Hematopoietic multipotent progenitor cell treated with erythropoietin and hydrocortisone succinate and interleukin-3 and kit ligand, for 15 days (in vitro differentiated cells): ENCODE measurements at places on chromosomes 11 and 22.

GRCh38 chr11:128528294-128528693, 59.1 kb downstream of the ETS1 start:
- no peak for DNase-seq

DNA sequence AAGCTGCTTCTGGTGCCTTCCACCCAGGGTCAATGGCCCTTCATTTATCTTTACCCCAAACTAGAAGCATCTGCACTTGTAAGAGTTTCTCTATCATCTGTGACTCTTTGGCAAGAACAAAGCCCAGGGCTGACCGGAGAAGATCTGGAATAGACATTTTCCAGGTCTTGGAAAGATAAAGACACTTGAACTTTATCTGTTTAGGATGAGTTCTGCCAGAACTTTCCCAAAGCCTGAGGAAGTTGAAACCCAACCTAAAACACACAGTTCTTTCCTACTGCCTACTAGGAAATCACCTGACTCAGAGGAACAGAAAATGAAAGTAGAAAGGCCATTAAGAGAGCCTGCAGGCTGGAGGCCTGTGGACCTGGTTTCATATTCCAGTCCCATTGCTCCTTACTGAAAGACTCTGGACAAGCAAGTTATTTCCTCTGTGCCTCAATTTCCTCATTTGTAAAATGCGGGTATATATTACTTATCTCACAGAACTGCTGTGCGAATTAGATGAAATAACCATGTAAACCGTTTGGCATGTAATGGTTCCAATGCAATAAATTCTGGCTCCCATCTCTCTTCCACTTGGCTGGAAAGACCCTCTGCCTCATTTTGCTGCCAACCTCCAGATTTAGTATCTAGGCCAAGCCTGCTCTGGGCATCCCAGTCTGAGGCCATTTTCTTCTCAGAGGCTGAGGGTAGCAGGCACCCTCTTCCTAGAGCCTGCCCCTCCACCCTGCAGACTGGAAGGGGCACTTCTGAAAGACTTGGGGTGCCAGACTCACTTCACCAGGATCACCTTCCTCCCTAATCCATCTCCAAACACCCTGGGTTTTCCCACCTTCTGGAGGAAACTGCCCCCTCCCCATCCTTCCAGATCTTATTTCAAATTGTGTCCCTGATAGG, 1.2 kb downstream of the UBE2L6 start:
- peak; percentile 71 for DNase-seq

DNA sequence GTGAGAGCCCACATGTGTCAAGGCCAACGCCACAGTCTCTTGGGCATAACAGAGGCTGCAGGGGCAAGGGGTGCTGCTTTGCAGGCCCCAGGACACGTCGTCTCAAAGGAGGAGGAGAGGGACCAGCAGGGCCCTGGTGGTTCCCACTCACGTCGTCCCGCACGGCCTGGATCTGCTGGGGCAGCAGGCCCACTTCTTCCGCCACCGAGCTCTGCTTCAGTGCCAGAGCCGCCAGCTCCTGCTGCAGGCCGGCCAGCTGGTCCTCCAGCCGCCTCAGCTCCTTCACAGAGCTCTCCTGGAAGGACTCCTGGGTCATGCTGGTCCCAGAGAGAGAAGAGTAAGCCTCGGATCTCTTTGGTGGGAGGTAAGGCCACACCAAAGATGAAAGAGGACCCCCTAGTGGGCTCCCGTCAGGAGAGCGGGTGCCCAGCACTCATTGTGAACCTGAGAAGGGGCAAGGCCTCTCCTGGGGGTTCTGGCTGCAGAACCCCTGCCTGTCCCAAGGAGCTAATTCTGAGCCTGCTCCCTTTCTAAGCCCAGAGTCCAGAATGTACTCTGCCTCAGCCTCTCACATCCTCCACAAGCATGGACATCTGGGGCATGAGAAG, 15.6 kb downstream of the SUN2 start:
- no peak for DNase-seq

DNA sequence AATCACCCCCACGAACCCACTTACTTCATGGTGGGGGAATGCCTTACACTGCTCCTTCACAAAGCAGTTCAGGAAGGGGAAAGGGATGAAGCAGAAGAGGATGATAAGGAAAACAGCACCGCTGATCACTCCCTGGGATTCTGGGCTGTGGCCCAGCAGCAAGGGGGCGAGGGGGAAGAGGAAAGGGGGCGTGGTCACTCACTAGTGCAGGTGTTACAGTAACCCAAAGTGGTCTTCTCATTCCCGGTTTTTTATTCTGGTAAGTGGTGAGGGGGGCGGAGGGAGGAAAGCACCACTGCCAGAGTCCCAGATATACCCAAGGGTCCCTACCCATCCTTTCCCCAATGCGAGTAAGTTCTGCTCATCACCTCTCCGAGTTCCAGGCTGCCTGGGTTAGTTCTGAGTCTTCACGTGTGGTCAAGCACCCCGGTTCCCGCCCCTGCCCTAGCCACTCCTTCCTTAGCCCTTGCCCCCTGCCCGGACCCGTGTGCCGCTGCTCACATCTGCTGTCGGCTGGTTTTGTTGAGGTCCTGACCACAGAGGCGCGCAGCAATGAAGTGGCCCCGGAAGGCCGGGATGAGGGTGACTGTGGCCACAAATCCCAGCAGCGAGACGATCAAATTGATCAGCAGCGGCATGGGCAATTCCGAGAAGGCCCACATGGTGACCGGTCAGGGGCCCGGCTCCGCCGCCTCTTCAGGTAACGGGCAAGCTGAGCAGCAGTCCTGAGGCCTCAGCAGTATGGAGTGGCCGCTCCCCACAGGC, 477 bp downstream of the DPAGT1 start:
- DNase-seq = no peak

GRCh38 chr11:126627421-126627820, 271.9 kb downstream of the ST3GAL4 start:
- DNase-seq = no peak

DNA sequence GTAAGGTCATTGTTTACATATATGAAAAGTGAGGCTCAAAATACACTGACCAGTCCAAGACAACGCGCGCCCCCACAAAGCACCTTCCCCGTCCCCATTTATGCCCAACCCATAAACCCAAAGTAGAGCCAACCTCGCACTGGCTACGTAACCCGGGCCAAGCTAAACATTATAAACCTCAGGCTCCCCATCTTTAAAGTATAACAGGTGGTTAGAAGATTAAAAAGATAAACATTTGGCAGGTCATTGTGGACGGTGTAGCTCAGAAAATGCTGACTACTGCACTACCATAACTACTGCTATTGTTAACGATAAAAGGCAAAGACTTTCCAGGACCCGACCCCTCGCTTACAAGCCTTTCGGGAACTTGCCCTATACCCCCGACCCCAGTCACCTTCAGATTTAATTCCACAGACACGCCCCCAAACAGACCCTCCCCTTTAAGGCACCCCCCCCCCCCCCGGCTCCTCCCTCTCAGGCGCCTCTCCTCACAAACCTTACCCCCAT, 470 bp downstream of the NUMA1 start:
- DNase-seq = peak; percentile 47

DNA sequence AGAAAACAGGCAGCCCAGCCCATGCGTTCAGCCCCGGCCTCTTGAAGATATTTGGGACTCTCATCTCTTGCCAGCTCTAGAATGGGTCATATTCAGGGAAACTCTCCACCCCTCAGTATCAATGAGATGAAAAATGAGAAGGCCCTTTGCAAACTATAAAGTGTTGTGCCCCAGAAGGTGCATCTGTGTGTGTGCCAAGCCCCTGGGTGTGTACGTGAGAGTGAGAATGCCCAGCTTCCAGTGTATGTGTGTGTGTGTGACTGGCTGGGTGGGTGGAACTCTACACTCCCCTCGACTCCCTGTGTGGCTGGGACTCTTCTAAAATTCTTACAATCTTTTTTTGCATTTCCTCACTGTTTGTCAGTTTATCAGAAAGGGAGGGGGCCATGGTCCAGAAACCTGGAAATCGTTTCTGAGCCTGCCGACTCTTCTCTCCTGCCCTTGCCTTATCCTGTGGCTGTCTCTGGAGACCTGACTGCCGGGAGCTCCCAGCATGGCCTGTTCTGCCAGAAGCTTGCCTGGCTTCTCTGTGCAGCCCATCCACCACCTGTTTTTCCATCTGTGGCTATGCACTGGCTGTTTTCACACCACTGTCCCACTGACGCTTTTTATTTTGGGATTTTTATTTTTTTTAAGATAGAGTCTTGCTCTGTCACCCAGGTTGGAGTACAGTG, 1.2 kb downstream of the P2RY6 start:
- DNase-seq = no peak

GRCh38 chr11:129372609-129373488, 2.8 kb upstream of the BARX2 start:
- DNase-seq = no peak

DNA sequence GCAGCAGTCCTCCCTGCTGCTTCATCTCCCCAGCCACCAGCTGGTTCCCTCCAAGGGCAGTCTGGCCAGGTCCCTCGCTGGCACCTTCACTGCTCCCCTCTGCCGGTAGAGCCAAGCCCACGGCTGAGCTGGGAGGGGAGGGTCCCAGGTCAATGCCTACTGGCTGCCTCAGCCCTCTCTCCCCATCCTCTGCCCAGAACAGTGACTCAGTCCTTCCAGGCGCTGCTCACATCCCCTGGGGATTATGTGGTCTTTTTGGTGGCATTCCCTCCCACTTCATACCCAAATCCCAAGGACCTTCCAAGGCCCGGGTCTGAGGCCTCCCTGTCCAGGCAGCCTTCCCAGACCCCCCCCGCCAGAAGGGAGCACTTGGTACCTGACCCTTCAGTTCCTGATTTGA, 44.9 kb downstream of the WNT7B start:
- no peak for DNase-seq

GRCh38 chr22:24698266-24698926, 76.1 kb downstream of the PIWIL3 start:
- DNase-seq = no peak

DNA sequence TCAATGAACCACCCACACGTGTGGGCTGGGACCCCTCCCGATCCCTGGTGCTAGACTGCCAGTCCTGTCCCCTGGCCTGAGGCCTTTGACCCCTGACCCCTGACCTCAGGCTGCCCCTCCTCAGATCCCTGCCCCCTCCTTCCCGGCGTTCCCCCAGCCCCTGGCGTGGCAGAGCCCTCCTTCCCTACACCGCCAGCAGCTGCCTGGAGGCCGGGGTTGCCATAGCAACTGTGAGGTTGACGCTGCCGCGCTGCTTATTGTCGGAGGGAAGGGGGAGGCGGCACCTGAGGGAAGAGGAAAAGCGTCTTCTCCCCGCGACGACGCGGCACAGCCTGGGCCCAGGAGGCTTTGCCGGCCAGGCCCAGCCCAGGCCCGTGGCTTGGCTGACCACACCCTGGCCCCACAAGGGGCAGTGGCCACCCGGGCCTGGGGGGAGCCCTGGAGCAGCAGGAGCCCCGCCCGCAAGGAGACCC, 32.6 kb downstream of the SHANK3 start:
- DNase-seq = no peak

DNA sequence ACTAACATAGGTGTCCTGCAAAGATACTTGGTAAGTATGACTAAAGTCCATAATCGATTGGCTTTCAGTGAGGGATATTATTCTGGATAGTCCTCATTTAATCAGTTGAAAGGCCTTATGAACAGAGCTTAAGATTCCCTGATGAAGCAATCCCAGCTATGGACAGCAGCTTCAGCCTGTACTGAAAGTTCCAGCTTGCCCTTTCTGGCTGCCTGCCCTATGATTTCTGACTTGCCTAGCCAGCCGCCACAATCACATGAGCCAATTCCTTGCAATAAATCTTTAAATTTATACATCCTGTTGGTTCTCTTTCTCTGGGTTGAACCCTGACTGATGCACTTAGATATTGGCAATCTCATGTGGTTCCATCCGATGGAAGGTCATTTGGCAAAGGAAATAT, 759.0 kb upstream of the API5 start:
- no peak for DNase-seq

- no peak for DNase-seq
These were observed 94.4 kb upstream of the CHRM4 start for GRCh38 chr11:46485856-46486443.

DNA sequence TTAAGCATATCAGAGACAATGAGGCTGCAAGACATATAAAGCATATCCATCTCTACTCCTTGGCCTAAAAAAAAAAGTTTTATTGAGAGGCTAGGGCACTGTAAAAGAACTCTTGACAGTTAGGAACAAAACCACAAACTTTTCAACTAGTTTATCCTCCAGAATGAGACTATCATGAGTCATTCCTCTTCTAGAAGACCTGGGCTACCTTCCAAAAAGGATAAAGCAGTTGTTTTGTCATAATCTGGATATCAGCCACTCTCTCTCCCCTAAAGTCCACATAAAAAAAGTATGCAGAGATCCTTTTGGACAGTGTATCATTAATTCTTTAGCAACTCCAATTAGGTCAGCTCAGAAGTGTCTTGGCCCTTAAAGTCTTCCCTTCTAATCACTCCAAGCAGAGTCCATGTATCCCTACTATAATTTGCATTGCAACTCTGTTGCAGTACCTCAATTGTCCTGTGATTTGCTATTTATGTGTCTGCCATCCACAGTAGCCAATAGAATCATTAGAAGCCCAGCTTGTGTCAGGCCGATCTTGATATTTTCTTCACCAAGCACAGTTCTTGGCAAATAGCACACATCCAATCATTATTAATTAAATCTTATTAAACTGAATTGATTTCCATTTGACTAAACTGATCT, 10.4 kb downstream of the OR51T1 start:
- no peak for DNase-seq

GRCh38 chr11:76007166-76007565, 192.2 kb downstream of the UVRAG start:
- DNase-seq = no peak

DNA sequence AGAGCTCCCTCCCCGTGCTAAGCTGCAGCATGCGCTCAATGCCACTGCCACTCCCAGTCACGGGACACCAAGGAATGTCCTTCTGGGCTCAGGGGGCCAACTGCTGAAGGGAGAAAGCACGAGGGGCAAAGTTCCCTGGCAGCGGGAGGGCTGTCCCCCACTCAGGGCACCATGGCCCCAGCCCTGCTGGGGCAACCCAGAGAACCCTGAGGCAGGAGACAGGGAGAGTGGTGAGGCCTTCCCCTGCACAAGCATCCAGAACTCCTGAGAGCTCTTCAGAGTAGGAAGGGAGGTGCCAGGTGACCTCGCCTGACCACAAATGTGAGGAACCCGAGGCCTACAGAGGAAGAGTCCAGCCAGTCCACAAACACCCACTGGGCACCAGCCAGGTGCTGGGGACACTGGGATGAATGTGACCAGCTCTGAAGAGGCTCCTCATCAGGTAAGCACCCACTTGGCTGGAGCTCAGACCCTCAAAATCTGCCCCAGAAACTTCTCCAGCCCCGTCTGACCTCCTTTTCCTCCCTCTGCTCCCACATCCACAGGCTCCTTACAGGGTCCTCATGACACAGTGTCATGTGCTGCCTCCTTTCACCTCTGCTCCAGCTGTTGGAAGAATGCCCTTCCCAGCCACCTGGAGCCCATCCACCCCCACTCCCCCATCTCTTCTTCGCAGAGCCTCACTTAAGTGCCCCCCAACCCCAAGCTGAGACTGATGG, 15.6 kb downstream of the GDPD5 start:
- DNase-seq = no peak

GRCh38 chr11:2732940-2733628, 33.3 kb upstream of the KCNQ1OT1 start:
- DNase-seq = no peak

- DNase-seq = no peak
These were observed 1383.2 kb downstream of the BRD1 start for GRCh38 chr22:48444320-48445112.
